Heart left ventricle (tissue), 16 donors: ENCODE measurements at places on chromosomes 4 and X. TPM values are rescaled to one million over a fixed set of nuclear protein-coding genes. Genes with fewer than 3 reads are reported as not detected.

DNA sequence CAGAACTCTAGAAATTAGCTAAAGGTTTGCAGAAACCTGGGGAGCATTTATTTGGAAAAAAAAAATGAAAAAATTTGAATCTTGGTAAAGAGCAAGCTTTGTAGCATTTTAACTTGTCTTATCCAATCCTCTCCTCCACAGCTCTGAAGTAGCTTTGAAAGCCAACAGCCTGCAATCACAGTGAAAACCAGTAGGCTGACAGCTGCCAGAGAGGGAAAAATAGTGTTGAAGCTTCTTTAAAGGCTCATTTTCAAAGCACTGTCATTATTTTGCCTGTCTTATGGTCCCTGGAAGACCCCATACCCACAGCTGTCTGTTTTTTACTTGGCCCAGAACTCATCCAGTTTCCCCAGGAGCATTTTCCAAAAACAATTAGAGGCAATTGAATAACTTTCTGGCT lies 230.8 kb upstream of the EDNRA start:
- H3K4me3 ChIP-seq, result no peak overlapping the region
- no peaks in the 10 kb centered on the region for H3K36me3 ChIP-seq
- H3K27ac ChIP-seq, result no peak overlapping the region
- no peaks in the 10 kb centered on the region for H3K4me1 ChIP-seq
- DNase-seq, result no peak
- H3K27me3 ChIP-seq, result no peaks in the 10 kb centered on the region

GRCh38 chr4:142984871-142985585 lies 138.9 kb upstream of the INPP4B start:
- H3K27me3 ChIP-seq, result no peaks in the 10 kb centered on the region
- H3K4me3 ChIP-seq, result no peak overlapping the region
- no peak overlapping the region for H3K27ac ChIP-seq
- no peaks in the 10 kb centered on the region for H3K36me3 ChIP-seq
- DNase-seq, result no peak

DNA sequence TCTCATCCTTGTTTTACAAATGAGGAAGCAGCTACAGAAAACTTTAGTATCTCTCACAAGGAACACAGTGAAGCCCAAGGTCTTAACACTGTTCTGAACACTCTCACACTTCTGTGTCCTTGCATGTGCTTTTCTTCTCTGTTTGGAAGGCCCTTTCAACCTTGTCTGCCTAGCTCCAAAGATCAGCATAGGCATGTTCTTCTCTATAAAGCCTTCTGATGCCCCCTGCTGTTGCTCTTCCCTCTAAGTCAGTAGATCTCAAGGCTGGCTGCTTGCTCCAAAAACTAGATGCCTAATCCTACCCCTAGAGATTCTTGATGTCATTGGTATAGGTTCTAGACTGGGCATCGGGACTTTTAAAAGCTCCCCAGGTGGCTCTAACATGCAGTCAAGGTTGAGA lies 5.9 kb downstream of the APOO start:
- H3K4me1 ChIP-seq, result peaks cover 7% of the 10 kb centered on the region
- no peaks in the 10 kb centered on the region for H3K27me3 ChIP-seq
- peak overlapping the region; percentile 65 for H3K27ac ChIP-seq
- peak; percentile 44 for DNase-seq
- H3K4me3 ChIP-seq, result no peak overlapping the region

GRCh38 chr4:1608821-1609500 lies 75.2 kb downstream of the FAM53A start:
- peak; percentile 31 for DNase-seq
- no peaks in the 10 kb centered on the region for H3K4me1 ChIP-seq
- H3K27ac ChIP-seq, result no peak overlapping the region

DNA sequence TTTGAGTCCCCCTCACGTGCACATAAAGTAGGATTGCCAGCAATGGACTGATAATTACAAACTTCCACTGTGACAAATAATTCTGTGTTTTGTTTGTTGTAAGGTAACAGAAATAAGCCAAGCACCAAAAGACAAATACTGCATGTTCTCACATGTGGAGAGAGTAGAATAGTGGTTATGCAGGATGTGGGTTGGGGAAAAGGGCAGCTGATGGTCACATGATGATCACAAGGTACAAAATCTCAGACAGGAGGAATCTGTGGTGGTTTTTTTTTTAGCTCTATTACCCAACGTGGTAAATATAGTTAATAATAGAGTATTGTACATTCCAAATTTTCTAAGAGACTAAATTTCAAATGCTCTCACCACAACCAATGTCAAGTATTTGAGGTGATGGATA lies 182.3 kb downstream of the BANK1 start:
- no peak overlapping the region for H3K27ac ChIP-seq
- no peak overlapping the region for H3K4me3 ChIP-seq
- no peaks in the 10 kb centered on the region for H3K27me3 ChIP-seq

DNA sequence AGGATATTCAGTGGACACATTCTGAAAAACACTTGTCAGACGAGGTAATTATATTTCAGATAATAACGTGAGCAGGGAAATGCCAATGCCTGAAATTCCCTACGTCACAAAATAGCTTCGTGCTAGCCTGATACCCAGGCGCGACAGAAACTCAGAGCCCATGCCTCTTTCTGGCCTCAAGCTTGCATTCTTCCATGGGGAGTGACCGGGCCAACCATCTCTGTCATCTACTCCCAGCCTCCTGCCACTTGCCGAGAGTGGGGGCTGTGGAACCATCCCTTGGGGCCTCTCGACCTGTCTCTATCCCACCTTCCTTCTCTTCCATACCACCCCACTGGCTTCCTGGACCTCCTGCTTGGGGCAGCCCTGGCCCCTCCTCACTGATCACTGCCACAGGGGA lies 34.5 kb upstream of the CDKN2AIP start:
- H3K4me3 ChIP-seq, result no peak overlapping the region
- DNase-seq, result no peak
- H3K36me3 ChIP-seq, result no peaks in the 10 kb centered on the region
- no peaks in the 10 kb centered on the region for H3K4me1 ChIP-seq

DNA sequence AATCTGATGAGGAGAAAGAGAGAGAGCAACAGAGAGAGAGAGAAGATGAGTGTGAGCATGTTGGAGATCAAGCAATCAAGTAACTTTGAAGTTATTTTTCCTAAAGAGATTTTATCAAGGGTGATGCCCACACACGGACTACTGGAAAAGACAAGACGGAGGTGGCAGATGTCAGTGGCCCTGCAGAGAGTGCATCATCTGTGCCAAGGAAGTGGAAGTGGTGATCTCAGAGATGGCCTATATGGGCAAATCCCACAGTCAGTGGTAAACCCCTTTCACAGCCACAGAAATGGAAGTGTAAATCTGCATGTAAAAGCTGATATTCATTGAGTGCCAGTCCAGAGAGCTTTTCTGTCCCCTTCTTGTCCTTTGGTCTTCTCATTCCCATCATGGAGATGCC lies 577.2 kb upstream of the AADAT start:
- no peaks in the 10 kb centered on the region for H3K4me1 ChIP-seq
- no peaks in the 10 kb centered on the region for H3K36me3 ChIP-seq
- H3K27me3 ChIP-seq, result no peaks in the 10 kb centered on the region

DNA sequence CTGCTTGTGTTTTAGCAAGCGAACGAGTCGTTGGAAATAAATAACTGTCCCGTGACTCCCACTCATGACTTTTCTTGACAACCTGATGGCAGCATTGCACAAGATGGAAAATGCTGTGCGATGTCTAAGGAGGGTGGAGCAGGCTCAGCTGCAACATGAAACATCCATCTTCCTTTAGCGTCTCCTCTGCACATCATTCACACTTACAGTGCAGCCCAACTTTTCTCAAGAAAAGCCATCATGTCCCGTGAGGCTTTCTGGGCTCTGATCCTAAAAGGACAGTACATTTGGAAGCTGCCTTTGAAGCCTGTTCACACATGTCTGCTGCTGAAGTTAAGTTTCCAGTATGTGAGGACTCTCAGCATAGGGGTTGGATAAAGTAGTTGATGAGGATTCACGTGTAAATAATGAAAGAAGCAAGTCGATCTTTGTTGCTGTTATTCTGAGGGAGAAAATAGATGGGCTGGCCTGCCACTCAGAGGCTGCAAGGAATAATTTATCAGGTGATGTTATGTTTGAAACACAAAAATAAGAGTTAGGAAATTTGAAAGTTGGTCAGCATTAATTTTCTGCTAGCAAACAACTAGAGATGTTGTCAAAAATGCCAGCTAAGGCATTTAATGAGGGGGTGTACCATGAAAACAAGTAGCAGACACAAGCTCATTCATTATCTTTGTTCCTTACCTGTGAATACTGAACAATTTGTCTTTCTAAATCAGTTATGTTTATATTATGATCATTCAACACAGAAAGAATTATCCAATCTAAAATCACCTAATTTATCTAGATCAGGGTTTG lies 328.7 kb upstream of the ZFP42 start:
- no peaks in the 10 kb centered on the region for H3K4me1 ChIP-seq
- no peaks in the 10 kb centered on the region for H3K27me3 ChIP-seq
- H3K27ac ChIP-seq, result no peak overlapping the region
- DNase-seq, result no peak
- H3K36me3 ChIP-seq, result no peaks in the 10 kb centered on the region

GRCh38 chr4:32574803-32575202 lies 1854.6 kb downstream of the PCDH7 start:
- H3K27ac ChIP-seq, result no peak overlapping the region
- H3K27me3 ChIP-seq, result no peaks in the 10 kb centered on the region
- H3K36me3 ChIP-seq, result no peaks in the 10 kb centered on the region
- no peak for DNase-seq

The TCEAL7 gene
- total RNA-seq, result 4.9 TPM

The CSAG1 gene
- not detected for total RNA-seq

The ABCD1 gene
- total RNA-seq, result 14.7 TPM

The TLR1 gene
- total RNA-seq, result 3.4 TPM

The NWD2 gene
- total RNA-seq, result not detected

The CNGA1 gene
- 1.9 TPM for total RNA-seq

The ARHGAP24 gene
- 36.9 TPM for total RNA-seq
